ENCODE measurements at places on chromosomes 16 and 17.

DNA sequence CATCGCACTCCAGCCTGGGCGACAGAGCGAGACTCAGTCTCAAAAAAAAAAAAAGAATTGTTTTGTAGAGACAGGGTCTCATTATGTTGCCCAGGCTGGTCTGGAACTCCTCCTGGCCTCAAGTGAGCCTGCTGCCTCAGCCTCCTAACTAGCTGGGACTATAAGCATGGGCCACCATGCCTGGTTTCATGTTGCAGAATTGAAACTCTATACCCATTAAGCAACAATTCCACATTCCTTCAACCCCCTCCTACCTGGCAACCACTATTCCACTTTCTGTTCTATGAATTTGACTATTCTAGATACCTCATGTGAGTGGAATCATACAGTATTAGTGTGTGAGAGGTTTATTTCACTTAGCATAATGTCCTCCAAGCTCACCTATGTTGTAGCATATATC lies 24.5 kb downstream of the RNF135 start:
- DNase-seq = no peak

DNA sequence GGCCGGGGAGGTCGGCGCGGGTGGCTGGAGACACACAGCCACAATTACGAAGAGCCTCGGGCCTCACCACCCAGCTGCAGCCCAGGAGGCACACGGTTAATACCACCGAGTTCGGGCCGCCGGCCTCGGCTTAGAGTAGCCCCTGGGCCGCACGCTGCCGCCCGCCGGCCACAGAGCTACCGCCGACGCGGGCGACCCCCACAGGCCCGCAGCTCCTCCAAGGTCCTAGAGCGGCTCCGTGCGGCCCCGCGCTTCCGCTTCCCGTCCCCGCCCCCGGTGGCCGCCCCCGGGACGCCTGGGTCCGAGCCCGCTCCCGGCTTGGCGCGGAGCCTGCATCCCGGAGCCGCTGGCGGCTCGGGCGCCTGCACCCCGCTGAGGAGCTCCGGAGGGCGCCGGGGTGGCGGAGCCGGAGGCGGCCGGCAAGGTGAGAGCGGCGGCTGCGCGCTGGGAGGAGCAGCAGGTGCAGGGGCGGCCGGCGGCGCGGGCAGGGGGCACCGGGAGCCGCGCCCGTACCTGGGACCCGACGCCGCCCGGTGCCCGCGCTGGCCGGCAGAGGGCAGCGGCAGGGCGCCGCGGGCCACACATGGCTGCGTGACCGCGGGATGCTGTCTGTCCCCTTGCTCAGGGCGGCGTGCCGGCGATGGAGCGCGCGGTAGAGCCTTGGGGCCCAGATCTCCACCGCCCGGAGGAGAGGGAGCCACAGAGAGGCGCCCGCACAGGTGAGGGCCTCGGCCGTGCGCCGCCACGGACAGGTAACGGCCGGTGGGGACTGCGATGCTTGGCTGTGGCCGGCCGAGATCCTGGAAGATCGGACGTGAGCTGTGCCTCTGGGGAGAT lies at the start of gene ZNF48:
Gene ZNF48, plus strand, starts transcription at position 266 of the 837 bp plus-strand sequence. Its CDS starts 375 bp downstream, at position 641.
- DNase-seq = peak; percentile 95

- no peak for DNase-seq
Measured at GRCh38 chr17:6018788-6019187, 51.4 kb upstream of the WSCD1 start.

- DNase-seq = no peak
Measured at GRCh38 chr17:62701706-62702085, 74.2 kb downstream of the MRC2 start.

DNA sequence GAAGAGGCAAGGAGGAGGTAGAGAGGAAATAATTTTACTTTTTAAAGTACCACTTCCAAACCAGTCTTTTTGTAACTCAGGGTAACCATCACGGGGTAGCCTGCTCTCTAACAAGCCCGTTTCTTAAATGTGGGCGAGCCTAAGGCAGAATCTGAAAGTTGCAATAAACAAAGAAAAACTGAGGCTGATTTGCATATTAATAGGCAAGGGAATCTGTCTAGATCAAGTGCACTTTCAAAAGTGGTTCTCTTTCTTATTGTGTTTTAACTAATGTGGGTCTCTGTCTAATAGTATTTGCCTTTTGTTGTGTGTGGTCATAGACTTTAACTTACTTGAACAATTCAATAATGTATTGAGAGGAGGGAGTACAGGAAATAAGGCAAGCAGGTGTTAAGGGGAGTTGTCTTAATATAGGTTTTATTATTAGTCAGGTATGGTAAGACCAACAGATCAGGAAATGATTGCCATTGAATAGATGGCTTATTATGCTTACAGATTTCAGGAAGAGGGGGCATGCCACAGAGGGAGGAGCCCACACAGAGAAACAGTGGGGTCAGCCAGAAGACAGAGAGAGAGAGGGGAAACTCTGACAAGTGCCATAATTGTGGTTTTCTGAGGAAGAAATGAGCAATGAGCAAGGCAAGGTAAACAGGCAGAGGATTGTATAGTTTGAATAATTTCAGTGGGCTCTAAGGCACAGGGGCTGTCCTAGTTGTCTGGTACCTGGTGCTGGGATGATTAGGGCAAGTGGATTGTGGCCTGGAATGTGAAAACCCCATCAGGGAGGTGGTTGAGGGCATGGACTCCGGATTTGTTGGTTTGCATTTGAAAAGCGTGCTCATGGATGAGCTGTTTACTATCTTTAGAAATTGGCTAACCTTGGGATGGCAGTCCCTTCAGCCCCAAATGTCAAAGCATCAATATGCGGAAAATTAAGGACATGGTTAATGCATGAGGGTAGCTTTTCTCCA lies 237.2 kb downstream of the TOX3 start:
- no peak for DNase-seq

- DNase-seq = no peak
Measured at GRCh38 chr17:30222251-30222650, 13.2 kb downstream of the SLC6A4 start.

GRCh38 chr17:77884019-77884418 lies 74.5 kb upstream of the TNRC6C start:
- peak; percentile 71 for DNase-seq

- DNase-seq = no peak
Measured at GRCh38 chr16:72301523-72302236, 129.7 kb upstream of the PMFBP1 start.
